Stimulated activated CD4-positive, alpha-beta T cell treated with anti-CD3 and anti-CD28 coated beads, Interleukin-1b, Interleukin-23, amount 100 ng/mL, for 1 hour (primary cell): ENCODE measurements at places on chromosomes 16 and 17.

DNA sequence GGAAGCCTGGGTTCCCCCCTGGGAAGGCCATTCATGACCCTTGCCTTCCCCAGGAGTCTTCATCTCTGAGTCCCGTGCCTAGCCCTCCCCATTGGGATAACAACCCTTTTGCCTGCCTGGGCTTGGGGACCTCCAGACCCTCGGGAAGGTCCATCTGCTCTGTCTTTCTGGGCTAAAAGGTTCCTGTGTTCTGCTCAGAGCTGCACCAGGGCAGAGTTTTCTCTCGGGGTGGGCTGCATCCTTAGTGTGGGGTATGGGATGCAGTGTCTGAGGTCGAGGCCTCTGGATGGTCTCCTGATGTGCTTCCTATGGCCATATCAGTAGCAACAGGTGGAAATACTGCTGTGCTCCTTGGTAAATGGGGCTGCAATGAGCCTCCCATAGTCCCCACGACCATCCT is 22.9 kb upstream of the PLLP start:
- no peak for DNase-seq

DNA sequence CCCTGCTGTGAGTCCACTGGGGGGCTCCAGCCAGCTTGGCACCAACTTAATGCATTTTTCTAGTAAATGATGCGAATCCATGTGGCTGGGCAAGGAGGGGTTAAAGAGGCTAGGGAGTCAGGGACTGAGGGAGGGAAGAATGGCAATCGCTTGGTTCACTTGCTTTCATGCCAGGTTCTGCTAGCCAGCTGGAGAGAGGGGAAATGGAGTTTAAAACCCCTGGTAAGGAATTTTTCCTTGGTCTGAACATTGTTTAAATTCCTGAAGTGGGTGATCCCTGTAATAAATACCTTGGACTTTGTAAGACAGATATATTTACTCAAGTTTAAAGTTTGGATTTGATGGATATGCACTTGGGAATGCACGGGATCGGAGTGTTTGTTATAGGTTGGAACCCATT is 22.8 kb downstream of the ANKFN1 start:
- no peak for DNase-seq

- peak; percentile 37 for DNase-seq
Observed at GRCh38 chr16:89602273-89602951, 11.0 kb upstream of the DPEP1 start.

- no peak for DNase-seq
Observed at GRCh38 chr17:5719976-5720375, 135.7 kb upstream of the NLRP1 start.

- DNase-seq = no peak
Observed at GRCh38 chr17:6981426-6981825, 14.4 kb upstream of the ALOX12 start.

- DNase-seq = no peak
Observed at GRCh38 chr16:72532906-72533410, 361.0 kb upstream of the PMFBP1 start.

DNA sequence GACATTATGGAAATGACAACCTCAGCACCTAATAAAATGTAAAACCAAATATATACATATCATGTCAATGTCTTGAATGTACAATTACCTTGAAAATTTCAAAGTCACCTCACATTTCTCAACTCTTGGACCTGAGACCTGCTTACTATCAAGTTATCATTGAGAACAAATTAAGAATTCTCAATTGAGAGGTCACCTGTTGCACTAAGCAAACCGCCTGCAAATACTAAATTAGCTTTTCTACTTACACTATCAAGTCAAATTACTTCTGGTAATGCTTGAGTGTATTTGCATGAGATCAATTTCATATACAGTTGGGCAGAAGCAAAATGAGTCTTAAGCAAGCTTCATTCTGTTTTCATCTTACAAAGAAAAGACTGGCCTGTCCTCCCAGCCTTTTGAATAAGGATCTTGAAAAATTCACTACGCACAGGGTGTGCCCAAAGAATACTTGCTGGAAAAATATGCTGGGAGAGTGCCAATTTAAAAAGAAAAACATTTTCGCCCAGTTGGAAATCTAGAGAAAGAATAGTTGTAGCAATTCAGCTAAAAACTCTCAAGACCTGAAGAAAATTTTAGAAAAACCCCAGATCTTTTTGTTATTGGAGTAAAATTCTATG is 35.7 kb downstream of the KANSL1 start:
- no peak for DNase-seq

DNA sequence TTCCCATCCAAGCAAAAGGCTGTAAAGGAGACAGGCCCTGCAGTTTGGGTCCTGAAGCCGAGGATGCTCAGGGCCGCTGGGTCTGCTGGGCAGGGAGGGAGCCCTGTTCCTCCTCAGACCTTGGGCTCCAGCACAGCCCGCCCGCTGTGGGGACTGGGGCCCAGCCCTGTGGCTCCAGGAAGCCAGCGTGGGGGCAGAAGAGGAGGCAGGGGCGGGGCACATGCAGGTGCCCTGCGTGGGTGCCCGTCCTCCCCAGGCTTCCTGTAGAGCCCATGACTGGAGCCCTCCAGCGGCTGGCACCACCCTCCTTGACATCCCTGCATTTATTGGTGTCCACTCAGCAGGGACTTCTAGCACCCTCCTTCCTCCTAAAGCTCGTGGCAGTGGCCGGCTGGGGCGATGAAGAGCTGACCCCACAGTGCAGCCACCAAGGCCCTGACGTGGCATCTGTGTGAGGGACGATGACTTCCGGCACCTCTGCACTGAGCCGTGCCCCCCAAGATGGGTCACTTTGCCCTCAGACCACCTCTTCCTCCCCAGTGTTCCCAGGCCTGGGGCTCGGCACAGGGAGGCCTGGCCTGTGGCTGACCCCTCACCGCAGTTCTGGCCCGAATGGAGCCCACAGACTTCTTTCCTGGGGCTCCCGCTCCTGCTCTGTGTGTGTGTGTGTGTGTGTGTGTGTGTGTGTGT is 9.9 kb downstream of the PRSS27 start:
- no peak for DNase-seq
